Kidney (tissue), 22 donors: ENCODE measurements at places on chromosomes 1 and 21.

DNA sequence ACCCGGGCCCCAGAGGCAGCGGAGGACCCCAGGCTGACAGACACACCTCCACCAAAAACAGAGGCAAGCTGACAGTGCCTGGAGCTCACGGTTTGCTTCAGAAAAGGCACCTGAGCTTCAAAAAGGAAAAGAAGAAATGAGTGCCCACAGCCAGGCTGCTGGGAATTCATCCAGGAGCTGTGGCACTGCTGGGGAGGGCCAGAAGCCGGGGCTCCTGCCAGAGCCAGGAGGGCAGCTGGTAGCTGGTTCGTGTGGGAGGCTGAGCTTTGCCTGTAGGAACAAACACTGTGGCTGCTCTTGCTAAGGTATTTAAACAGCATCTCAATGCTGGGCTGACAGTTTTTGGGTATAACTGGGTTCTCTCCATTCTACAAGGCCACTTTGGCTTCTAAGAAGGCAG is 19.5 kb downstream of the KCNJ6 start:
- no peak for DNase-seq

GRCh38 chr1:98221923-98222322 is 301.1 kb upstream of the DPYD start:
- DNase-seq, result no peak

- no peak for DNase-seq
Observed at GRCh38 chr1:8736927-8737326, 80.5 kb downstream of the RERE start.

DNA sequence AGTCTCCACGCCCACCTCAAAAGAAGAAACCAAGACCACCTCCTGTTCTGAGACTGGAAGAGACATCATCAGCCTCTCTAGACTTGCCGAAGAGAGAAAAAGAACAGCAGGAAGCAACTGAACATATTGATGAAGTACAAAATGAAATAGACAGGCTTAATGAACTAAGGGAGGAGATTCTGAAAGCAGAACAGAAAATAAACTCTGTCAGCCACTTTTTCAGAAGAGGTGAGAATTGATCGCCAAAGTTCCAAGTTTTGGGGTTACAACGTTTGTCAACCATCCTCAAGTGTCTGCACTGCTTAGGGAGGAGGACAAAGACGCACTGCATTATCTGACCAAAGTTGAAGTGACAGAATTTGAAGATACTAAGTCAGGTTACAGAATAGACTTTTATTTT is 45.6 kb downstream of the ABL2 start:
- no peak for DNase-seq

DNA sequence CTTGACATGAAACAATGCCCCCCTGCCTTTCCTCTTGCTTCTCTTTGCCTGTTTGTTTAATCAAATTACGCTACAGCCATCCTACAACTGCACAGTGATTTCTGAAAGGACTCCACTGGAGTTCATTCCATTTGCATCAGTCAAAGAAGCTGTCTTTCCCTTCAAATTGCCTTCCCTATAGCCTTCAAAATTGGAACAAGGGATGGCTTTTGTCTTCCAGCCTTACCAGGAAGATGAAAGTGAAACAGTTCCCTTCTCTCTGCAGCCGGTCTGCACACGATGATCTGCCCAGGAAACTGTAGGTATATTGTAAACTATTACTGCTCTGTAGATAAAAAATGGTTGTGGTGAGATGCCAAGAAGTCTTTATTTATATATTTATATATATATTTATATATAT is 65.6 kb upstream of the ETS2 start:
- no peak for DNase-seq

DNA sequence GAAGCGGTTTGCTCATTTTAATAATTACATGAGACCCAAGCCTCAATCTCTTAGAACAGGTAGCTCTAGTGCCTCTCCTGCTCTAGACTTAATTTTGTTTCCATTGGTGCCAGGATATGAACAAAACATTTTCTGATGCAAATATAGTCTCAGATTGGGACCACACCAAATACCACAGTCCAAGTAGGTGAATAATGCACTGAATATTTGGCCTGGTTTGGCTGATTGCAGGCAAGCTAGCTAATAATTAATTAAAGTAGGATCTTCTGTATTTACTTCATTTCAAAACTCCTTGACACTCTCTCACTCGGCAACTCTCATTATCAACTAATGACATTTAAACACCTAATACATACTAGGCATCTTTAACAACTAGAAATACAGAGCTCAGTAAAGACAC is 219.6 kb downstream of the LTN1 start:
- no peak for DNase-seq

- no peak for DNase-seq
Observed at GRCh38 chr1:86436041-86436440, 12.1 kb downstream of the CLCA2 start.

- DNase-seq, result no peak
Observed at GRCh38 chr1:63877021-63877767, 103.4 kb downstream of the ROR1 start.

DNA sequence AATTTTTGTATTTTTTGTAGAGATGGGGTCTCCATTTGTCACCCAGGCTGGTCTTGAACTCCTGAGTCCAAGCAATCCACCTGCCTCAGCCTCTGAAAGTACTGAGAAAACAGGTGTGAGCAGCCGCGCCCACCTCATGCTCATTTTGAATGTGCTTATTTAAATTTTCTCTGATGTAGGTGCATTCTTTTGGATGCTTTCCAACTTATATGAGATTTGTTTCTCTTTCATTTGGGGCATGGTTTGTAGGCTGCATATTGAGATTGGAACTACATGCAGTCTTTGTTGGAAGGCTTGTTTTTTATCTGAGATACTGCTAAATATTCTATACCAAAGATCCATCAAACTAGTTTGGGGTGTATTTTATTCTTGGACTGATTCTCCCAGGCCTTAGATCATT is 81.0 kb upstream of the IVNS1ABP start:
- DNase-seq, result no peak

DNA sequence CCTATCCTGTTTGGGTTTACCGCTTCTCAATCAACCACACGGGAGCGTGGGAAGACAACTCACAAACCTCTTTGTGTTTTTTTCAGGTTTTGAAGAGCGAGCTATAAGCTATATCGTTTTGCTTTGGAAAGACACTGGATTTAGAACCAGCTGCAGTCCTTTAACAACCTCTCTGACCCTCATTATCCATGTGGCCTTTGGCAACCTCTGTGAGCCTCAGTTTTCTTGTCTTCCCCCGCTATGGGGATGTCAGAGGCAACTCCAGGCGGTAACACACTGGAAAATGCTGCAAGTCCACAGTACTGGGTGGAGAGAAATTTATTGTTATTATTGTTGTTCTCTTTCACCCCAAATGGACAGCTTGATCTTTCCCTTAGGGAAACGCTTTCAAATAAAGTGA is 100.0 kb downstream of the ETS2 start:
- DNase-seq, result no peak

DNA sequence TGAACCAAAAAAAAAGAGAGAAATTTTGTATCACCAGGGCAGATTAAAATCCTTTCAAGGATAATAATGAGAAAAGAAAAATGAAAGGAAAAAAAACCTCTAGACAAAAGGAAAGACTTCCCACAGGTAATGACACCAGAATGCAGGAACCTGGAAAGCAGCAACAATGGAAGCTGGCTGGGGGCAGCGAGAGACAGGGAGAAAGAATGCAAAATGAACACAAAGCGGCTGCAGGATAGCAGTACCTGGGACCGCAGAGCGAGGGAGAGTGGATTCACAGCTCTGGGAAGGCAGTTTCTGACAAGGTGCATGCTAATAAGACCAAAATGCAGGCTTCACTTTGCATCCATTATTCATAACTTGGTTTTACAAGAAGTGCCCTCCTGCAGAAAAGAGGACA is 349.0 kb downstream of the SIPA1L2 start:
- DNase-seq, result no peak

DNA sequence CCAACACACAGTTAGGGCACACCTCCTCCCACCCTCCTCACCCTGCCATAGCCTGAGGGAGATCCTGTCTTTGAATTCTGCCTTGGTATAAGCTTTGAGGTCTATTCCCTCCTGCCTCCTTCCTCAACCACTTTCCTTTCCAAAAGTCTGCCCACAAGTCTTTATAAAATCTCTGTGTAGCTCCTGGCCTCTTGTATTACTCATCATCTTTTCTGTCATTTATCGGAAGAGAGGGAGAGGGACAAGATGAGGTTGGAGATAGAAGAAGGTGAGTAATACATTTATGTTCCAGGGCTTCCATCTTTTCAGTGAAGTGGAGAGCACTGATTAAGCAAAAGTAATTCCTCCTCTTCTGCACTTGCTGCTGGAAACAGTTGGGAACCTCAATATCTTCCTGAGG is 30.5 kb upstream of the EFCAB14 start:
- DNase-seq, result no peak

DNA sequence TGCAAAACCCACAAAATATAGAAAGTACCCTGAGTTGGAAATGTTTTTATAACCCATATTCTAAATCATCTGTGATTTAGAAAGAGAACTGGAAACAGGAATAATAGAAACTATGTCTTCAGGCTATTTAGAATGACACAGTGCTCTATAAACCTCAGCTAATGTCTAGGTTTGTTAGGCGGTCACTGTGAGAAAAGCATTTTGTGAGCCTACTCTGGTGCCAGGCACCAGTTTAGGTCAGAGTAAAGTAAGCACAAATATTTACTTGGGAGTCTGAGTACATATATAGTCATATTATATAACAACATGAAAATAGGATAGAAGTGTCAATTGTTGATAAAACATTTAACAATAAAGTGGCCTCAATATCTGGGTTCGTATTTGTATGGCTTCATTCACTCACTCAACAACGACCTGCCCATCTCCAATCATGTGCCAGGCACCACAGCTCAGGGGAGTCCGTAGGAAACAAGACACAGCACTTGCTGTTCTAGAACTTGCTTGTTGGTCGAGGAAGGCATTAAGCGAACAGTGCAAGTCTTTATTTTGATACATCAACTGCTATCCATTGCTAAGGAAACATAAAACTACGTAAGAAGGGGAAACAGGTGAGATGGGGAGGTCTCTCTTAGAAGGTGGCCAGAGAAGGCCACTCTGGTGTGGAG is 37.2 kb downstream of the GNB1 start:
- DNase-seq, result no peak

- no peak for DNase-seq
Observed at GRCh38 chr1:47918257-47918867, 78.8 kb downstream of the TRABD2B start.

DNA sequence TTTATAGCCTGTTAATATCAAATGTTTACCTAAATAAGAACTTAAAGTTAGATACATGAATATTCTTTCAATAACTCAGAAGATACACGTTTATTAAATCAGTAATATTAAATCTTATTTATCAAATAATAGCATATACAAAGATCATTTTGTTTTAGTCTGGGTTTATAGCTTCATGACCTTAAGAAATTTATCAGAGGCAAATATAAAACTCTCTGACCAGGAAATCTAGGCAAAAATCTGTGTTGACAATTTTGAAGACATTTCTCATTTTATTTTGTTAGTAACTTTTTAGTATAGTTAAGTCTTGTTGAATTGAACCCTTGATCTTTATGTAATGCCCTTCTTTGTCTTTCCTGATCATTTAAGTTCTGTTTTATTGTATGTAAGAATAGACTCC is 46.4 kb downstream of the PRKACB start:
- DNase-seq, result no peak

GRCh38 chr21:41124641-41125201 is 43.2 kb upstream of the BACE2 start:
- DNase-seq, result no peak

GRCh38 chr1:54409156-54410142 is 3.3 kb upstream of the SSBP3 start:
- DNase-seq, result no peak

GRCh38 chr21:35796844-35797243 is 263.5 kb downstream of the SETD4 start:
- DNase-seq, result no peak

DNA sequence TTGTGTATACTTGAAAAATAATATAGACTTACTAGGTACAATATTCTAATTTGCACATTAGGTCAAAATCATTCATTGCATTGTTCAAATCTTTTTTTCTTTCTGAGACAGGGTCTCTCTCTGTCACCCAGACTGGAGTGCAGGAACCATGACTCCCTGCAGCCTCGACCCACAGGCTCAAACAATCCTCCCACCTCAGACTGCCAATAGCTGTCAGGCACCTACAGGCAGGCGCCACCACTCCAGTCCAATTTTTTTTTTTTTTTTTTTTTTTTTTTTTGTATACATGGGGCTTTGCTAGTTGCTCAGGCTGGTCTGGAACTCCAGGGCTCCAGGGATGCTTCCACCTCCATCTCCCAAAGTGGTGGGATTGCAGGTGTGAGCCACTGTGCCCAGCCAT is 656.9 kb downstream of the KCNT2 start:
- DNase-seq, result no peak

DNA sequence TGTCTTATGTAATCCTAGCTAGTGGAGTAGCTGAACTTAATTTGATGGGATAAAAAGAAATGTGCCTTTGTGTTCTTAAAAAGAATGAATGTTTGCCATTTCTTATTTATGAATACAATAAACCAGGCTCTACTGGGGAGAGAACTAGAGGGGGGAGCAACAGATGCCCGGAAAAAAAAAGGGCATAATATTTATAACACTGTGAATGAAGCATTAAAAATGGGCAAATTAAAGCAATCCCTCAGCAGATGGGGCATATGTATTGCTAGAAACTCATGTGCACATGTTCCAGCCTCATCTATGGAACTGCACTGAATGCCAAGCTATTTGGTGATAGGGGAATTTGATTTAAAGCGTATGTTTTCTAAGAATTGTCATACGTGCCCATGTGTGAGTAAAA is 42.3 kb upstream of the KCNJ6 start:
- no peak for DNase-seq

DNA sequence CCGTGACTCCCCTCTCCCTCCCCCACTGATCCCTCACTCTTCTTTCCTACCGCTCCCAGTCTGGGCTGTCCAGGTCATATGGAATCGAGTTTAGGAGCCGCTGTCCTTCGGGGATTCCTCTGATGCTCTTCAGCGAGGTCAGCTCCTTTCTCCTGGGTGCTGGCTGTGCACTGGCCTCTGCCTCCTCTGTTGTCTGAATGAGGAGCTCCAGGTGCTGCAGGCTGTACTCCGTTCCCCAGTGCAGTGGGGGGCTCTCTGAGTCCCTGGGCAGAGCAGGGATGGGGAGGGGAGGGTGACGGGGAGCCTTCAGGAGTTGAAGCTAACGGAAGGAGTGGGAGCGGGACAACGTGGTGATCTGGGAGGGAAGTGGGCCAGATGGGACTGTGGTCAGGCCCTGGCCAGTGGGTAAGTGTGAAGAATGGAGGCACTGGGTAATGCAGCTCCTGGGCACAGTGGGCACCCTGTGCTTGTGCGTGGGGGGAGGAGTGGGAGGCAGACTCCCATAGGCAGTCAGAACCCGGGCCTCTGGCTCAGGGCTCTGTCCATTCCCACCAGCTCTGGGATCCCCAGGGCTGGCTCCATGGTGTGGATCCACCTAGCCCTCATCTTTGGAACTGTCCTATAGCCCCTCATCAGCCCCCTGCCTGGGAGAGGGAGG is 59.5 kb upstream of the TLR5 start:
- DNase-seq, result no peak

- DNase-seq, result no peak
Observed at GRCh38 chr1:206898089-206898914, 1.1 kb downstream of the IL24 start.

GRCh38 chr1:226203655-226204054 is 17.1 kb upstream of the ACBD3 start:
- DNase-seq, result no peak
